ENCODE measurements at places on chromosomes 12 and 14.

DNA sequence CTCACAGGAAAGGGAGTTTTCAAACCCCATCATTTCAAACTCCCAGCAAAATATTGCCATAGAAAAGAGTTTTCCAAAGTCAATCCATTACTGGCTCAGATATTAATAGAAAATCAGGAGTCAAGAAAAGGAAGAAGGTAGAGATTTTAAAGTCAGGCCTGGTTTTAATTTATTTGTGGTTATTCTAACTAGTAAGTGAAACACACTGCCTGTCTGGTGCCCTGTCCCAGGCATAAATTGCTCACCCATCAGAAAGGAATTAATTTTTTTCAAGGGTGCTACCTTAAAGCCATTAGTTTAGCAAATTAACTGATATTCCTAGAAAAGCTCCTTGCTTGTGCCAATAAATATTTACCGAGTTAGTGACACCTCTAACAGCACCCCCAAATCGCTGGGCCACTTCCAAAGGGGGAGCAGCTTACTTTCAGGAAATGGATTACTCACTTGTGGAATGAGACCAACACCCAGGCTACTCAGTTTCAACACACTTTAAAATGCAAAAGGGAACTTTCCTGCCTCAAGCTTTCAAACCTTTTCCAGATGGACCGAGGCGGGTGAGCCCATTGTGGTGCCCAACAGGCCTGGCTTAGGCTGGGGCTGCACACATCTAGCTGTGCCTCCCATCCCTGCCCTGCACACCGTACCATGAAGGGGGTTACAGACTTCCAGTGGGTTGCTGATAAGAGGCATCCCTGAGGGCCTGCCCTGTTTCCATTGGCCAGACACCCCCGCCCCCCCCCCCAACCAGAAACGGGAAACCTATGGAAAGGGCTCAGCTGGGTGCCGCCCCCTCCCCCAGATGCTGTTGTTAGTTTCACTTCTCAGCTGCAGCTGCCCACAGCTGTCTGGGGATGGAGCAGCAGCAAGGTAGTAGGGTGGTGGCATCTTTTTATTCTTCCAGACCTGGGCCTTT lies 117.2 kb downstream of the SAMD4A start:
- no peak for DNase-seq

- no peak for DNase-seq
Observed at GRCh38 chr12:131615326-131616042, 95.4 kb upstream of the SFSWAP start.

- DNase-seq = no peak
Observed at GRCh38 chr12:49014547-49014946, 4.0 kb downstream of the PRKAG1 start.

DNA sequence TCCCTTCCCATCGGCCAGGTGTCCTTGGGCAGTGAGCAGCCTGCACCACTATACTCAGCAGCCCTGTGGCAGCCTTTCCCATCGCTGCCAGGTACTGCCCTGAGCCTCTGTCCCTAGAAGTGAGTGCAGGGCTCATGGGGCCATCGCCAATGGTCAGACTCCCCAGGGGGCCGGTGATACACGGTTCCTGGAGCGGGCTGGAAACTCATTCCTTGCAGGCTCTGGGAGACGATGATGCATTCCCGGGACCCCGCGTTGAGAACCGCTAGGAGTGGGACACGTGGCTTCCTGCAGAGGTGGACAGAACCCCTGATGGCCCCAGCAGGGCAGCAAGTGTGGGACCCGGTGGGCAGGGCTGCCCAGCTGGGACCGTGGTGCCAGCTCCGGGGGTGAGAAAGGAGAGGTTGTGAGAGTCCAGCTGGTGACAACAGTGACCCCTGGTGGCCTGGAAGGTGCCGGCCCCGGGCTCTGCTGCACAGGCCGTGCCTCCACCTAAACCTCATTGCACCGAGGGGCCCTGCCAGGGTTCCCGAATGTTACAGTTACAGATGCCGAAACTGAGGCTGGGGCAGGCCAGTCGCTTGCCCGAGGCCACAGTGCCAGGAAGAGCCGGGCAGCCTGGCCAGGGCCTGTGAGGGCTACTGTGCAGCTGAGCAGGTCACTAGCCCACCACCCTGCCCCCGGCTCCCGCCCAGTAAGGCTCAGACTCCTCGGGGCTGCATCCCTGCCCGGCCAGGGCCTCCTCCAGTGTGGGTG lies 33.8 kb downstream of the FBRSL1 start:
- DNase-seq = peak; percentile 73

- no peak for DNase-seq
Observed at GRCh38 chr14:89787525-89787924, 167.0 kb downstream of the EFCAB11 start.

DNA sequence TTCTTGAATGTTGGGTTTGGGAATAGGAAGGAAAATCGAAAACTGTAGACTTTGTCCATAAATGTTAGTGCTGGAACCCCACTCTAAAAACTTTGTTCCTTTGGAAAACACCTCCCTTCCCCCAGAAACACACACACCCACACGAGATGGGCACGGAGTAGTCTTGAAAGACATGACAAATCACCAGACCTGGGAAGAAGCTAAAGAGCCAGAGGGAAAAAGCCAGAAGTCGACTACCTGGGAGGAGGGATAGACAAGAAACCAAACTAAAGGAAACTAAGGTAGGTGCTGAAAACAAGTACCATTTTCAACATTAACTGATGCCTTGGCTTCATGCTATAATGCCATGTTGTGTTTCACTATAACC lies 925 bp upstream of the NANOG start:
- DNase-seq = no peak

DNA sequence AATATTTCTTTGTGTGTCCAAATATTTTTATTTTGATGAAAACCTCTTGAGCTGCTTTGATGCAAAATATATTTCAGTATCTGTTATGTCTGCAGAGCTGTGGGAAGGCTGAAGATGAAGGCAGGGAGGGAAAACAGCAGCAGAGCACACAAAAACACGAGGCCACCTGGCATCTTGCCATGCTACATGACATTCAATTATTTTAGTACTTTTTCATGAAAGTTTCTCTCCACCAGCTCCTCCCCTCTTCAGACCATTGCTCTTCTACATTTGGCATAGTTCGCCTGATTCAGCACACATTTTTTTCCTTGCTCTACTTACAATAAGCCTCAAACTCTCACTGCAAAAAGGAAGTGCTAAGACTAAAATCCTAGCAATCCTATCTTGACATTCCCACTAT lies 4.6 kb upstream of the ALX1 start:
- no peak for DNase-seq

DNA sequence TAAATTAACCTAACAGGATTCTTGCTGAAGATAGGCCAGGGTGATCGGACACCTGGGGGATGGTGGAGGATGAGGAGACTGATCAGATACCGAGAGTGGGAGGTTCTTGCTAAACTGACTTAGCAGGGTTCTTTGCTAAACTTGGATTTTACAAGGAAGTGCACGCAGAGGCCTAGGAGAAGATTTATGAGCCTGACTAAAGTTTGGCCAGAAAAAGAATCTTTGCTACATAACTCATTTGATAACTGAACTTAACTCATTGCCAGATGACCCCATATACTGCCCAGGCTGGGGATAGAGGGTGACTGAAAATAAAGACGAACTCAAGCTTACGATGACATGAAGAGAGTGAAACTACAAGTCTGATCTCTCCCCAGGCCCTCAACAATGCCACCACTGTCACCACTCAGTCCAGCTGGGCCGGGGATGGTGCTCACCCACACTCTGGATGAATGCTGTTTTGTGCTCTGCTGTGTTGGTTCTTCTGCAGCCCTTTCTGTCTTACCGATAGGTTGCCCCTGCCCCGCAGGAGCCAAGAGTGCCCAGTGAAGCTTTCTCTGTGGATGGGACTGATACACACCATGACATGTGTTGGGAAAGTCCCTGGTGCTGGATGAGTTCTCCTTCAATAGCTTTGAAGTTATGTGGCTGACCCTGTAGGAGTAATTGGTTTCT lies 29.0 kb downstream of the PPFIBP1 start:
- DNase-seq = no peak

GRCh38 chr14:62307844-62308243 lies 545.6 kb downstream of the SNAPC1 start:
- DNase-seq = no peak

GRCh38 chr14:100010679-100011078 lies 54.5 kb upstream of the EVL start:
- no peak for DNase-seq

DNA sequence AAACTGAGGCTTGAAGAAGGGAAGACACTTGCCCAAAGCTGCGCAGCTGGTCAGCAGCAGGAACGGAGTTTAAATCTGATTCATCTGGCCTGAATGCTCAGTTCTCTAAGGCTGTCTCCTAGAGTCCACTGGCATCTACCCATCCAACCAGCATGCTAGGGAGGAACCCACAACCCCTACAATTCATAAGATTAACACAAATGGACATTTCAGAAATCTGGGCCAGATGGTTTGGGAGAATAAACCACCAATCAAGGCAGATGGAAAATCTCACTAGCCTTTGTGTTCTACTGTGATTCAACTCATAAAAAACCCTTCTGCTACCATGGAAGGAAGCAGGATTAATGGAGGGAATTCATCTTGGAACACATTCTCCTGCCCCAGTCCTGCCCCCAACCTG lies 67.8 kb downstream of the WSCD2 start:
- DNase-seq = no peak

GRCh38 chr14:20494935-20495766 lies 10.2 kb upstream of the RNASE10 start:
- no peak for DNase-seq

- no peak for DNase-seq
Observed at GRCh38 chr14:69055125-69055524, 76.0 kb upstream of the ACTN1 start.

- DNase-seq = no peak
Observed at GRCh38 chr12:19783547-19784444, 344.5 kb downstream of the AEBP2 start.

DNA sequence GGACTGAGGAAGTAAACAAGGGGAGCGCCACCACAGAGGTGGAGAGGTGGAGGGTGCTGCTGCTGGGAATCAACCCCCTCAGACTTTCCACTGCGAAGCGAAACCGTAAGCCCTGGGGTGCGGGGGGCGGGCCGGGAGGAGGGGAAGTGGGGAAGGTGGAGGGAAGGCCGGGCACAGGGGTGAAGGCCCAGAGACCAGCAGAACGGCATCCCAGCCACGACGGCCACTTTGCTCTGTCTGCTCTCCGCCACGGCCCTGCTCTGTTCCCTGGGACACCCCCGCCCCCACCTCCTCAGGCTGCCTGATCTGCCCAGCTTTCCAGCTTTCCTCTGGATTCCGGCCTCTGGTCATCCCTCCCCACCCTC lies at the start of gene LAG3:
LAG3 (plus strand) TSS at position 190 of the 365 bp plus-strand sequence. CDS start 333 bp downstream, outside the sequence.
- DNase-seq = peak; percentile 16

DNA sequence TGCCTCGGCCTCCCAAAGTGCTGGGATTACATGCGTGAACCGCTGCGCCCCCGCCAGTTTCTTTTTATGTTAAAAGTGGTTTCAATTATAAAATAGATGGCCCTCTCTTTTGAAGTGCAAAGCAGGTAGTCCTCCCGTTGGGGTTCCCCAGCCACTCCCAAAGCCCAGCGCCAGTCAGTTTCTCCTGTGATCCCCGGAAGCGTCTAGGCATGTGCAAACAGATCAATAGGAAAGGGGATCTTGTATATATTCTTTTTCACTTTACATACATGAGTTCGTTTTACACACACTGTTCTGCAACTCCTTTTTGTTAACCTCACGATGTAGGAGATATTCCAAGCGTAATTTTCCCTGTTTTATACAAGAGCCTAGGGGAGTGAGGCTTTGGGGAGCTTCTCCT lies 16.3 kb upstream of the DLK1 start:
- no peak for DNase-seq

DNA sequence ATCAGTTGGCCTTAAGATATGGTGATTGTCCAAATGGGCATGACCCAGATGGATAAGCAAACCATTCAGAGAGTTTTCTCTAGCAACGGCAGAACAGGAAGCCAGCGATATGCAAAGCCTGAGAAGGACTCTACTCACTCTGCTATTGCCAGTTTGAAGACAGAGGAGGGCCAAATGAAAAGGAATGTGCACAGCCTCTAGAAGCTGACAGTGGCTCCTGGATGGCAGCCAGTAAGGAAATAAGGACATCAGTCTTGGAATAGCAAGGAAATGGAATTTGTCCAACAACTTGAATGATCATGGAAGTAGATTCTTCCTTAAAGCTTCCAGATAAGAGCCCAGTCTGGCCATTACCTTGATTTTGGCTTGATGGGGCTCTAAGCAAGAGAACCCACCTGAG lies 60.0 kb downstream of the TMTC2 start:
- DNase-seq = no peak

- DNase-seq = no peak
Observed at GRCh38 chr12:93639406-93639805, 37.8 kb upstream of the CRADD start.

DNA sequence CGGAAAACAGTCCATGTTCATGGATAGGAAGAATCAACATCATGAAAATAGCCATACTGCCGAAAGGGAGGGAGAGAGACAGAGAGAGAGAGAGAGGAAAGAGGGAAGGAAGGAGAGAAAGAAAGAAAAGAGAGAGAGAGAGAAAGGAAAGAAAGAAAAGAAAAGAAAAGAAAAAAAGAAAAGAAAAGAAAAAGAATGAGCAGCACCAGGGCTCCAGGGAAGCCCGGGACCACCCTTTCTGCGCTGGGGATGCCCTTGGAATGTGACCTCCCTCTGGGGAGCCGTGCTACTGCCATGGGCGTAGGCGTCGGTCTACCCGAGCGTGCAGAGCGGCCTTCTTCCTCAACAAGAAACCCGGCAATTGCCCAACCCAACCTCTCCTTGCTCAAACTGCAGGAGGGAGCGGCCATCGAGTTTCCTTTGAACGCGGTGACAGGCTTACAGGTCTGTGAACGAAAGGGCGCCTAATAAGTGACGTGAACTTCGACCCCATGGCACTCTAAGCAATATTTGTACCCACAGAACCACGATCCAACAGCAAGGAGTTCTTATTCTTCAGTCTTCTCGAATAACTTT lies 16.9 kb downstream of the OR6S1 start:
- DNase-seq = peak; percentile 53

- DNase-seq = no peak
Observed at GRCh38 chr14:61246721-61247120, 34.4 kb downstream of the TMEM30B start.

DNA sequence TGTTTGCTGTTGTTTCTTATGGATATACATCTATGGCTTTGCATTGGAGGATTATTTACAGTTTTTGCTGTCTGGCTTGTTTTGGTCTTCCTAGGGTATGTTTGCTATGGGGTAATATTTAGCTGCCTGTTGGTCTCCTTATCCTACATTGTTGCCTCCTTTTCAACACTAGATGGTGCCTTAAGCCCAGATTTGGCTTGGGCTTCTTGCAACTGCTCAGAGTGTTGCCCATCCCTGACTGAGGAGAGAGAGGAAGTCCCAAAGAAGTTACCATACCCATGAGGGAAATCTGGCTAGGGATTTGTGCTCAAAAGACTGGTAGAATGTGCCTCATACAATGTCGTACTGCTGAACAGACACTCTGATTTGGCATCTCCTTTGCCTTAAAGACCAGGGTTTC lies 94.6 kb upstream of the MUCL1 start:
- peak; percentile 16 for DNase-seq

DNA sequence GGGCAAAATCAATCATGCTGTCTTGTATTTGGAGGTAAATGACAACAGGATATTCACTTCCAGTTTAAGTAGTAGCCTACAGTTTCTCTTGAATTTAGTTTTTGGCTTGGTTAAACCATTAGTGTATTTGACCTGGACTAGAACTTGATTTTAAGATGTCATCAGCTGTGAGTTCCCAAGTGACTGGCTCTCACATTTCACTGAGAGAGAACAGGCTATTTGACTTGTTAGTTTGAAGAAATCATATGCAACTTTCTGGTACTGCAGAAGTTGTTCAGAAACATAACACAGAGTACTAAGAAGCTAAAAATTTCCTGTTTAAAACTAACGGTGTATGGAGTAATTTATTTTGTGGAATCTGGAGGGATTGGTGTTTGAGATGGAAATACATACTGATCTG lies 22.3 kb downstream of the MNAT1 start:
- DNase-seq = no peak
